Activated CD4-positive, alpha-beta T cell treated with anti-CD3 and anti-CD28 coated beads for 4 hours (primary cell): ENCODE measurements at places on chromosomes 7 and 10.

DNA sequence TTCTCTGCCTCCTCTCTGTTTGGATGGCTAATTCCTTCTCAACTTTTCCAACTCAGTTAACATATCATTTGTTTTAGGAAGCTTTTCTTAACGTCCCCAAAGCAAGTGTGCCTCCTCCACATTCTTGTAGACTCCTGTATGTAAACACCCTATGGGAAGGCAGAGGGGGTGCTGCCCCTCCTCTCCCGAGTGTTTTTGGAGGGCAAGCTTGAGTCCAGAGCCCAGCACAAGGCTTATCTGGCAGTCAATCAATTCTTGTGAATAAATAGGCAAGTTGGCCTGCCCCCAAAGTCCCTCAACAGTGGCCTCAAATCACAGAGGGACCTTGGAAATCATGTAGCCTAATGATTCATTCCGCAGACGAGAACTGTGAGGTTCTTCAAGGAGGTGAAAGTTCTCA is 305.6 kb downstream of the RPS24 start:
- DNase-seq: no peak

DNA sequence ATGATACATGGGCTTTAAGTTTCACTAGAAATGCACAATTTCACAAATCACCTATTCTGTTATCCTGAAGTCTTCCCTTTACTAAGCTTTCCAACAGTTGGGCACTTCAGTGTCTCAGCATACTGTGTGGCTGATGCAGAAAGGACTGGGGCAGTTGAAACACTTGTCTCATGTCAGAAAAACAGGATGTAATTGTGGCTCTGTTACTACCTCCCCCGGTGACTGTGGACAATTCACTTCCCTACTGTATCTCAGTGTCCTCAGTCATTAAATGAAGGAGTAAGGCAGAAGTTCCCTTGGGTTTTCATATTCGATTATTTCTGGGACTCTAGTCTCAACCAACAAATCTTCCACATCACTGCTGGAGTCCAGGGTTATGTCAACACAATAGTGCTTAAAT is 17.9 kb downstream of the ANKRD22 start:
- no peak for DNase-seq

GRCh38 chr7:44390701-44391100 is 65.3 kb upstream of the CAMK2B start:
- DNase-seq: no peak

DNA sequence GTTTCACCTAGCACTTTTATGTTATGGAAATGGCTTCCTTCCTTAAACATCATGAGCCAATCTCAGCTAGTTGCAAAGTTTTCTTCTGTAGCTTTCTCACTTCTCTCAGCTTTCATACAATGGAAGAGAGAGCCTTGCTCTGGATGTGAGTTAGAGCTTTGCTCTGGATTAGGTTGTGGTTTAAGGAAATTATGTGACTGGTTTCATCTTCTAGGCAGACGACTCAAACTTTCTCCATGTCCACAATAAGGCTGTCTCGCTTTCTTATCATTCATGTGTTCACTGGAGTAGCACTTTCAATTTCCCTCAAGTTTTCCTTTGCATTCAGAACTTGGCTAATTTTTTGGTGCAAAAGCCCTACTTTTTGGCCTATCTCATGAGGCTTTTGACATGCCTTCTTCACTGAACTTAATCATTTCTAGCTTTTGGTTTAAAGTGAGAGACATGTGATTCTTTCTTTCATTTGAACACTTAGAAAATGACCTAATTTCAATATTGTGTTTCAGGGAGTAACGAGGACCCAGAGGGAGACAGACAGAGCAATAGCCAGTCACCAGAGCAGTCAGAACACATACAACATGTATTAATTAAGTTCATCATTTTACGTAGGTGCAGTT is 49.8 kb downstream of the CNOT4 start:
- no peak for DNase-seq

DNA sequence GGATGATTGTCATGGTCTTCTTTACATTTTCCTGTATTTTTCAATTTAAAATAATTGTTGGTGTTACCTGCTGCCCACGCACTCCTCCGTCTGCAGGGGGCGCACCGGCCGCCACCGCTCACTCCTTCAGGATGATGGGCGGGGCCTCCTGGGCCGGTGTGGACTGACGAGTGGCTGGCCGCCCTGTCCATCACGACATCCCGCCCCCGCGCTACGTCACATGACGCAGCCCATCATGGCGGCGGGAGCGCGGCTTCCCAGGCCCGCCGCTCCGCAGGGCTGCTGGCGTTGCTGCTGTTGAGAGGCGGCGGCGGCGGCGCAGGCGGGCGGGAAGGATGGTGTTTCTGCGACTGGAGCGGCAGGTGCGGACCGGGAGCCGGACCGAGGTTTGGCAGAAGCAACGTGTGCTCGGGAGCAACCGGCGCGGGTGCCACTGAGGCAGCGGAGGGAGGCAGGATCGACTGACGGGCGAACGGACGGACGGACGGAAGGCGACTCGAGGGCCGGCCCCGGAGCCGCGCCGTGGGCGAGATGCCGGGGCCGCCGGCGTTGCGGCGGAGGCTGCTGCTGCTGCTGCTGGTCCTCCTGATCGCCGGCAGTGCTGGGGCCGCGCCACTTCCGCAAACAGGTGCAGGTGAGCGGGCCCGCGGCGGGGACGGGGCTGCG is at the start of gene LMTK2:
Gene LMTK2 (plus strand): TSS at position 216 of the 666 bp plus-strand sequence. CDS start 316 bp downstream, at position 532.
- peak; percentile 98 for DNase-seq
